Effector memory CD8-positive, alpha-beta T cell (primary cell): ENCODE measurements at places on chromosomes 4 and X.

DNA sequence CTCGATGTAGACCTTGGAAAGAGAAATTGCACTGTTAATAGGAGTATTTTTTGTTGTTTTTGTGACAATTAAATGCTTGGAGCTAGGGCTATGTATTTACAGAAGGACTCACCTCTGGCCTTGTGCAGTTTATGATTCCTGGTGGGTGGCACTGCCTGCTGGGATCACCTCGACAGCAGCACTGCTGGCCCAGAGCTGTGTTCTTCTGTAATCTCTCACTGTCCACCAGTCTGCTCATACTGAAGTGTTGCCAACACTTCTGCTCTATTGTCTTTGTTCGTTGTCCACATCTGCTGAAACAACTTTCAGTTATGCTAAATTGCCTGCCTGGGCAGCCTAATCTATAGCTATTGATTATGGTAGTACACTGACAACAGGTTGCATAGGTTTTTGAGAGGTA, 194.4 kb upstream of the ANK2 start:
- DNase-seq: no peak

GRCh38 chr4:184450743-184451535, 23.4 kb downstream of the IRF2 start:
- no peak for DNase-seq

- DNase-seq: no peak
Measured at GRCh38 chr4:104146048-104146447, 348.6 kb downstream of the CXXC4 start.

DNA sequence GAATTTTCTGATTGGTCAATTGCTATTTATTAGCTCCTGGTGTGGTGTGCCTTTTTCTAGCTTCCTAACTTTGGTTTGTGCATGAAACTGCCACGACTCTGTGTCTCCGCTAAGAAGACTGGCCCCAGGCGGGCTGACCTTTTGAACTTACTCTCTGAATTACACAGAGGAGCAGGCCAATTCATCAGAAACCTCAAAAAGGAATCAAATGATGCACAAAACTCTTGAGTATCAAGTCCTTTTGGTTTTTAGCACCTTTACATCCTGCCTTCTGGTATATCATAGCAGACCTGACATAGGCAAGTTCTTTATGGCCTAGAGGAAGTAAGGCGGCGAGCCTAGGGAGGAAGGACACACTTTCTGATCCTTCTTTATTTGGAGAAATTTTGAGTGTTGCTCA, 17.6 kb downstream of the TKTL1 start:
- DNase-seq: no peak

DNA sequence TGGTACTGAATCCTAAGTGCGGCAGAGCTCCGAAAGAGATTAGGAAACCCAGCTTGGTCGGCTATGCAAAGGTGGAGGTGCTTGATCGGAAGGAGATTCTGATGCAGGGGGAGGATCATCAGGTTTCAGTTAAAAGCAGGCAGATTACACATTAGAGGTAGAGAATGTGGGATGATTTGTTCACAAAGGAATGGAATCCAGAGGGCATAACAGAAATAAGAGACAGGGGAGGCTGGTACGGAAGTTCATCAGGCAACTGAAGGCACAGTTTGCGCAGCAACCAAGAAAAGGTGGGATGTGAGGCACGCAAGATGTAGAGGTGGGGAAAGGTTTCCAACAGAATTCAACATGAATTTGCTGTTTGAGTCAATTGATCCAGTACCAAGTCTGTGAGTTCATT, 424 bp upstream of the ZNF330 start:
- no peak for DNase-seq

DNA sequence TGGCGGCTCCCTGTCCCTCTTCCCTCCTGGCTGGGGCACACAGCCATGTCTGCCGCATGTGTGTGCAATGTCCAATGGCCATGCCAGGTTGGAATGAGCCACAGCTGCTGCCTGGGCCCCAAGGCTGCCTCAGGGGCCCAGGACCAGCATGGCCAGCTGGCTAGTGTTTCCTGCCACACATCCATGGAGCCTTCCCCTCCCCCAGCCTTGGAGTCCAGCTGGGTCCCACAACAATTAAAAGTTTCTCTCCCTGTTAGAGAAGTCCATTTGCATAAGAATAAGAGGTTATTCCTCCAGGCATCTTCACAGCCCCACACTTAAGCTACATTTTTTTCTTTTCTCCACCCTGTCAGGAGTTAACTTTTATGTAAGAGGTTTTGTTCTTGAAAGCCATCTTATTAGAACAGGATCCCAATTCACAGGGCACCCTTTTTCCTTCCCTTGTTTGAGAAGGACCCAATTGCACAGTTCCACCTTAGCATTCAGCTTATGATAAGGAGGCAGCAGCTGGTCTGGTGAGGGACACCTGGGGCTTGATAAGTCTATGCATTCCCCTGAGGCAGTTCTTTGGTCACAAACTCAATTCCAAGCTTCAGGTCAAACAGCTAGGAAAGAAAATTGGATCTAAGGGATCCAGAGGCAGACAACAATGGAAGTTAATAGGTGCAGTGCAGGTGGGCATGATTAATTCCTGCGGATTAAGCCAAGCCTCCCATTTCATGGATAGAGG, 963.3 kb upstream of the GRIA3 start:
- DNase-seq: no peak

- DNase-seq: no peak
Measured at GRCh38 chr4:182495031-182495430, 251.8 kb downstream of the TENM3 start.

DNA sequence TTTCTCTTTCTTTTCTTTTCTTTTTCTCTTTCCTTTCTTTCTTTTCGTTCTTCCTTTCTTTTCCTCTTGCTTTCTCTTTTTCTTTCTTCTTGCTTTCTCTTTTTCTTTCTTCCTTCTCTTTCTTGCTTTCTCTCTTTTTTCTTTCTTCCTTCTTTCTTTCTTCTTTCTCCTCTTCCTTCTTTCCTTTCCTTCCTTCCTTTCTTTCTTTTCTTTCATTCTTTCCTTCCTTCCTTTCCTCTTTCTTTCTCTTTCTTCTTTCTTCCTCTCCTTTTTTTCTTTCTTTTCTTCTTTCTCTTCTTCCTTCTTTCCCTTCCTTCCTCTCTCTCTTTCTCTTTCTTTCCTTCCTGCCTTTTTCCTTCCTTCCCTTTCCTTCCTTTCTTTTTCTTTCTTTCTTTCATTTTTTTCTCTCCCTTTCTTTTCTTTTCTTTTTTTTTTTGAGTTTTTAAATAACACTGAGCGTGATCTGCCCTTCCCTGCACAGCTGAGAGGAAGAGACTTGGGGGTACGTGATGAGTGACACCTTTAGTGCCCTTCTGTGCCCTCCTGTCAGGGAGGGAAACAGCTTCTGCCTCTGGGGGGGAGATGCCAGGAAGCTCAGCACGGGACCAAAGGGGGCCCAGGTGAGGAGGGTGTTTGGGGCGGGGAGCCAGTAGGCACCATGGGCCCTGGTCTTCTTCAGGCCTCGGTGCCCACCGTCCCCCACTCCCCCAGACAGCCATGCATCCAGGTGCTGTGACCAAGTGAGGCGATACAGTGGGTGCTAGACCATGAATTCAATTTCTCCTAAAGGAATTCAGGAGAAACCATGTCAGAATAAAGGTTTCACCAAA, 36.6 kb upstream of the CDKN2AIP start:
- no peak for DNase-seq

DNA sequence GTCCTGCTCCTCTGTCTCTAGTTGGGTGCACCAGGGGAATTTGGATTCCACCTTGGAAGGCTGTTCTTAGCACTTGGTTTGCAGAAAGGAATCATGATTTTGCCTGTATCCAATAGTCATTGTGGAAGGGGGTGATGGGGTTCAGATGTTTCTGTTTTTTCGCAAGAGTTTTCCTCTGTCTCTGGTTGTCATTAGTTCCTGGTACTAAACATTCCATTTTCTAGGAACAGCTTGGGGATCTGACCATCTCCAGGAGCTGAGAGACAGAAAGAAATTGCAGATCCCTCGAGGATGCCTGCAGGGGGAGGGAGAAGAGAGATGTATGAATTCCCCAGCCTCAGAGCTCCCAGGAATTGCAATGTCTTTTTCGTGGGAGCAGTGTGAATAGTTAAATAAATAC, 70.9 kb downstream of the CYTL1 start:
- DNase-seq: no peak

DNA sequence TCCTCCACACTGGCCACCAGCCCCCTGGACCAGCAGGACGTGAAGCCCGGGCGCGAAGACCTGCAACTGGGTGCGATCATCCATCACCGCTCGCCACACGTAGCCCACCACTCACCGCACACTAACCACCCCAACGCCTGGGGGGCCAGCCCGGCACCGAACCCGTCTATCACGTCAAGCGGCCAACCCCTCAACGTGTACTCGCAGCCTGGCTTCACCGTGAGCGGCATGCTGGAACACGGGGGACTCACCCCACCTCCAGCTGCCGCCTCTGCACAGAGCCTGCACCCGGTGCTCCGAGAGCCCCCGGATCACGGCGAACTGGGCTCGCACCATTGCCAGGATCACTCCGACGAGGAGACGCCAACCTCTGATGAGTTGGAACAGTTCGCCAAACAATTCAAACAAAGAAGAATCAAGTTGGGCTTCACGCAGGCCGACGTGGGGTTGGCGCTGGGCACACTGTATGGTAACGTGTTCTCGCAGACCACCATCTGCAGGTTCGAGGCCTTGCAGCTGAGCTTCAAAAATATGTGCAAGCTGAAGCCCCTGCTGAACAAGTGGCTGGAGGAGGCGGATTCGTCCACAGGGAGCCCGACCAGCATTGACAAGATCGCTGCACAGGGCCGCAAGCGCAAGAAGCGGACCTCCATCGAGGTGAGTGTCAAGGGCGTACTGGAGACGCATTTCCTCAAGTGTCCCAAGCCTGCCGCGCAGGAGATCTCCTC, 600 bp downstream of the POU3F4 start:
- no peak for DNase-seq
